AG20443 (cell line): ENCODE measurements at places on chromosomes 3 and 15.
A peak's percentile ranks its signal among the peaks of the same experiment; 100 is the strongest.

DNA sequence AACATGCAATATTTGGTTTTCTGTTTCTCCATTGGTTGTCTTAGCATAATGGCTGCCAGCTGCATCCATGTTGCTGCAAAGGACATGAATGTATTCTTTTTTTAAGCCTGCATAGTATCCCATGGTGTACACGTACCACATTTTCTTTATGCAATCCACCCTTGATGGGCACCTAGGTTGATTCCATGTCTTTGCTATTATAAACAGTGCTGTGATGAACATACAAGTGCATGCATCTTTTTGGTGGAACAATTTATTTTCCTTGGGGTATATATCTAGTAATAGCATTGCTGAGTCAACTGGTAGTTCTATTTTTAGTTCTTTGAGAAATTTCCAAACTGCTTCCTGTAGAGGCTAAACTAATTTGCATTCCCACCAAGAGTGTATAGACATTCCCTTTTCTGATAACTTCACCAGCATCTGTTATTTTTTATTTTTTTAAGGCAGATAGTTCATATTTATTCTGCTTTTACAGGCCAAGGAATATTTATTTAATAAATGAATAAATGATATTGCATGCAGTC lies 62.4 kb upstream of the NPHP3 start:
- DNase-seq = no peak

DNA sequence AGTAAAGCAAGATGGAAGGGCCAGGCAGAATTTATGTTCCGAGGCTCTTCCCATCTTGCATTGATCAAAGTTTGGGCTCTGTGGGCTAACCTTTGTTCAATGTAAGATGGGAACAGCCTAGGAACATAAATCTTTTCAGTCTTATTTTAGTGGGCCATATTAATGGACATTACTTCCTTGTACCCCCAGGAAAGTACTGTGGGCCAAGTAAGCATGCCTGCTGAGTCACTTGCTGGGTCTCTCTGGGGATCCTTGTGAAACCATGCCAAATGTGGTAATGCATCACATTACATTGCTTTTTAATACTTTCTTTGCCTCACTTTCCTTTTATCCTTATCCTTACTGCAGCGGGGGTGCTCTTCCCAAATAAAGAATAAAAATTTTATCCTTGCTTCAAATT lies 349.5 kb upstream of the POU1F1 start:
- DNase-seq = no peak

DNA sequence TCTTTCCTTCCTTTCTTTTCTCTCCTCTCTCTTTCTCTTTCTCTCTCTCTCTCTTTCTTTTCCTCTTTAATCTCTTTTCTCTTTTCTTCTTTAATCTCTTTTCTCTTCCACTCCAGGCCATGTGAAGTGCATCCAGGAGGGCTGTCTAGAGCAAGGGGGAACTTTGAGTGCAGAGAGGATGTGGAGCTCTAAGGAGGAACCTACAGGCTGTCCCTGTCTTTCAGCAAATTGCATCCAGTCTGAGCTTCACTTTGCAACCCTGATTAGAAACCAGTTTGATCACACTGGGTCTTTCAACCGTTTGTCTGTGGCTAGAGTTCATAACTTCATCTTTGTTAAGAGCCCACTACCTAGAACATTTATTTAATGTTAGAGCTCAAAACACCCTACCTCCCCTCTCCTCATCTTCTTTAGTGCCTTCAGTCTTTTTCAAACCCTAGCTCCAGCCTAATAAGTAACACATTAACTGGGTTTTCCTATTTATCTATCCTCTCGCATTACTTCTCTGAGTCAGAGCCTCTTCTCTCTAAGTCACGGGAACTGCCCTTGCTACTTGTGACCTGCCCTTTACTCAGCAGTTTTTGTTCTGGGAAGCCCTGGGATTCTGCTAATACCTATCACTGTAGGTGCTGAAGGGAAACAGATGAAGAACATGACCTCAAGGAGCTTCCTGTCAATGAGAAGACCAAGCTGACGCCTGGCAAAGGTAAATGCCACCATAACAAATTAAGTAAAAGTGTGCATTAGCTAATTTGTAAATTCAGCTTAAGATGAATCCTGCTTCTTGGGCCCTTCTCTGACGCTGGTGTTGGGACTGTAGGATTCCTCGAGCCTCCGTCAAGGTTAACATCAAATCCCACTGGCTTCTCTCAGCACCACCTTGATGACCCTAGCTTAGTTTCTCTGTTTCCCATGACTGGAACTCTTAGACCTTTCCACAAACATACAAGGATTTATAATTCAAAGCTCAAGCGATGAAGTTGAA lies at the start of gene GCNT3:
TSS of gene GCNT3 (plus strand) at position 508 of the 985 bp plus-strand sequence. CDS start 6,456 bp downstream, outside the sequence.
- DNase-seq = peak; percentile 46

- peak; percentile 58 for DNase-seq
Observed at GRCh38 chr3:191499307-191500080, 38.5 kb downstream of the PYDC2 start.

DNA sequence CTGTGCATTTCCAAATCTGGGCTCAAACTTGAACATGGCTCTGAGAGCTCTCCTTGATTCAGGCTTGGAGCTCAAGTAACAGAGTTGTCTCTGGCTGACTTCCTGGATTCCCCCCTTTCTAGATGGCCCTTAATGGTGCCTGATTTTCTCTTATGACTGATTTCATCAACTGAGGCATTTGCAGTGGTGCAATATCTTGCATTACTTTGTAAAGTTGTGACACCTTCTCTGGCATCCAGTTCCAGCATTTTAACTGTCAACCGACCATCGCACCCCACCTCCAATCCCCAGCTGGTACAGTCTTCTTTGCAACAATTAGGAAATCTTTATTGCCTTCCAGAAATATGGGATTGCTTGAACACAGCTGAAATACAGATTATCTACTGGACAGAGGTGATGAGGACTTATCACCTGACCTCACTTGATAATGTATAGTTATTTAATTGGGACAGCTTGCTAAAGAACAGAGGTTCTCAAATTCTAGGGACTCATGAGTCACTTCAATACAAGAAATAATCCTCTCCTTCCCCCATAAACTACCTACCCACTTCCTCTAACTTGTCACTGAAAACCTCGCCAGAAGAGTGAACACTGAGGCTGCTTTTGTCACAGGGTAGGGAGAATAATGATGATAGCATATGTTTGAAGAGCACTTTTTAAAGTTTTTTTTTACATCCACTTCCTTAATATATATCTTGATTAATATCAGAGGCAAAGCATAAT lies 41.8 kb downstream of the FILIP1L start:
- no peak for DNase-seq

- no peak for DNase-seq
Observed at GRCh38 chr3:157491136-157491535, 12.1 kb downstream of the VEPH1 start.

- no peak for DNase-seq
Observed at GRCh38 chr3:103170651-103171050, 735.8 kb downstream of the ZPLD1 start.

GRCh38 chr3:106231086-106231485 lies 362.3 kb upstream of the CBLB start:
- DNase-seq = no peak
